ENCODE measurements at places on chromosomes 5 and 9. TPM values are rescaled to one million over a fixed set of nuclear protein-coding genes. Genes with fewer than 3 reads are reported as not detected.

GRCh38 chr9:97563458-97564135 is 62.1 kb downstream of the TMOD1 start:
- no peak for DNase-seq

- DNase-seq, result peak; percentile 28
Measured at GRCh38 chr5:181234455-181235306, 9.0 kb downstream of the RACK1 start.

GRCh38 chr5:178427576-178428197 is 162.5 kb downstream of the COL23A1 start:
- DNase-seq, result no peak

GRCh38 chr5:98927989-98928872 is 576 bp downstream of the CHD1 start:
- peak; percentile 57 for DNase-seq

DNA sequence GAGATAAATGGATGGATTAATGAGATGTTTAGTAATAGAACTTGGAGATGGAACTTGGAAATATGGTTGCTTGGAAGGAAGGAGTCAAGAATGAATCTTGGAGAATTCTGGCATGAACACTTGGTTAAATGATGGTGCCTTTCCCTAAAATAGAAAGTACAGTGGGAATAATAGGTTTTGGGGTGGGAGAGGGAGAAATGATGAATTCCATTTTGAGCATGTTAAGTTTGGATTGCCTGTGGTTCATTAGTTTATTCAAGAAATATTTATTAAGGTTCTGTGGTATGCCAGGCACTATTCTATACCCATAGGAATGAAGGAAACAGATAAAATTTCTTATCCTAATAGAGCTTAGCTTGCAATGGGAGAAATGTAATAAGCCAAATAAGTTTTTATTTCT is 58.4 kb downstream of the PBX3 start:
- no peak for DNase-seq

GRCh38 chr9:9942764-9943424 is 669.9 kb downstream of the PTPRD start:
- peak; percentile 89 for DNase-seq

DNA sequence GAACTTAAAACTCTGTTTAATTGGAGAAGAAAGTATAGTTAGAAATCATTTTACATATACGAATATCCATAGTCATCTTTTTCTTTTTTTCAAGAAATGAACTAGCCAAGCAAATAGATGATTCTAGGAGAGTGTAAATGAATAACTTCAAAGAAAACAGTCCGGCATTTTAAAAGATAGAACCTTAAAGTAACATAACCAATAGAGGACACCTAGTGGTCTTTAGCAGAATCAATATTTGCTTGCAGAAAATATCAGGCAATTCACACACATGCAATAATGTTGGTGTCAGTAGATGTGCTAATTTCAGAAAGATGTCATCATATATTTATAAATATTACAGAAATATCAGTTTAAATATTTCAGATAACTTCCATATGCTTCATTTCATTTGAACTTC is 57.1 kb downstream of the HCN1 start:
- no peak for DNase-seq

DNA sequence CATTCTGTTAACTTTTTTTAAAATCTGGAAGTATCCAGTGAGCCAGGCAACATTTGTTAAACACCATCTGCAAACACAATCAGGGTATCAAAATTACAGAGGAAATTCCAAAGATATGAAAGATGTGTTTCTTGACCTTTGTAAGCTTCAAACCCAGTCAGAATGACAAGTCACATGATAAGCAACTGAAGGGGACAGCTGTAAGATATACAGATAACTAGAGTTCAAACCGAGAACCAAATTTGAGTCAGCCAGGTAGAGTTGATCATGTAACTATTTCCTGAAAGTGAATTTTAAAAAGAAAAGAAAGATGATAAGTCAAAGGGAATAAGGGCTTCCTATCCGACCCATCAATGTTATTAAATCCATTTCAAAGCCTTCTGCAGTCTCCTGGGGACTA is 196.2 kb downstream of the DEPDC1B start:
- no peak for DNase-seq

GRCh38 chr9:84839541-84839940 is 170.0 kb downstream of the NTRK2 start:
- DNase-seq, result no peak

DNA sequence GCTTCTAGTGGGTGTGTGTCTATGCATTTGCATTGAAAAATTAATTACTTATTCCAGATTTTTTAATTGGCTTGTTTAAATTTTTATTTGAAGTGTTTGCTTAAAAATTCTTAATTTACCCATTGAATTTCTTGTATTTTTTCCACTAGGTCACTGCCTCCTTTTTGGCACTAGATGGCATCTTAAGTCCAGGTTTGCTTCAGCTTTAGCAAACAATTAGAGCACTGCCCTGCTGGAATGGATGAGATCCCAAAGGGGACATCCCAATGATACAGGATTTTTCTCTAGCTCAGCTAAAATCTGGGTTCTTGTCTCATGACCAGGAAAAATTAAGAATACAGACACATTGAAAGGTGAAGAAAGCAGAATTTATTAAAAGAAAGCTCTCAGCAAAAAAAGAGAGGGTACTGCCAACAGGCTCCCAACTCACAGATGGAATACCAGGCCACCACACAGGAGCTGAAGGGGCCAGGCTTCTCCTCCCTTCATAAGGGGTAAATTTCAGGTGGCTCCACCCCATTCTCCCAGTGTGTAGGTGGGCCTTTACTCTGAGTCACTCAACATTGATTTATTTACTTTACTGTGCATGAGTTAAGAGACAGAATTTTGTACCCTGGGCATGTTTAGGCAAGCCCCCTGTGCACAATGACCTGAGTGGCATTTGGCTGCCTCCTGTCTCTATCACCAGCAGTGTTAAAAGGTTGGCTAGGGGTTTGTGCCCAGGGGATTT is 532.4 kb downstream of the ANXA1 start:
- no peak for DNase-seq

DNA sequence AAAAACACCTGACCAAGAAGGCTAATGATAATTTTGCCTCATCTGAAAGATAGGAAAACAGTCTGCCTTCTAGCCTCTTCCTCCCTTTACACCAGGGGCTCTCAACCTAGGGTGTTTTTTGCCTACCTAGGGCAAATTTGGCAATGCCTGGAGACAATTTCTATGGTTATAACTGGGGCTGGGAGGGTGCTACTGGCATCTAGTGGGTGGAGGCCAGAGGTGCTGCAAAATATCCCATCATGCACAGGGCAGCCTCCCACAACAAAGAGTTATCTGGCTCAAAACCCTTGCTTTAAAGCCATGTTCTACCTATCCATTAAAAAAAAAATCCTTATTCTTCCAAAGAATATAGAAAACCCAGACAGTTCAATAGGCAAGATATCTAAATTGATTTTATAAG is 45.0 kb upstream of the NR3C1 start:
- DNase-seq, result no peak

GRCh38 chr5:129909225-129909624 is 5.0 kb downstream of the CHSY3 start:
- no peak for DNase-seq

GRCh38 chr9:107674721-107675277 is 185.2 kb upstream of the KLF4 start:
- no peak for DNase-seq

BRINP1 gene
- not detected for total RNA-seq

SDHA gene
- 509 TPM for total RNA-seq

PCDHA11 gene
- total RNA-seq, result 1.1 TPM

LHX2 gene
- not detected for total RNA-seq

TIGD6 gene
- total RNA-seq, result under 0.01 TPM

CCDC187 gene
- 2.8 TPM for total RNA-seq

RLN2 gene
- 0.37 TPM for total RNA-seq
